ENCODE measurements at places on chromosomes 2 and 18. TPM values are rescaled to one million over a fixed set of nuclear protein-coding genes. Genes with fewer than 3 reads are reported as not detected.

Gene CFC1
- total RNA-seq = not detected

Gene ABCB6
- 23.2 TPM for total RNA-seq

Gene SERPINB12
- total RNA-seq = not detected

Gene TSPYL6
- not detected for total RNA-seq

DNA sequence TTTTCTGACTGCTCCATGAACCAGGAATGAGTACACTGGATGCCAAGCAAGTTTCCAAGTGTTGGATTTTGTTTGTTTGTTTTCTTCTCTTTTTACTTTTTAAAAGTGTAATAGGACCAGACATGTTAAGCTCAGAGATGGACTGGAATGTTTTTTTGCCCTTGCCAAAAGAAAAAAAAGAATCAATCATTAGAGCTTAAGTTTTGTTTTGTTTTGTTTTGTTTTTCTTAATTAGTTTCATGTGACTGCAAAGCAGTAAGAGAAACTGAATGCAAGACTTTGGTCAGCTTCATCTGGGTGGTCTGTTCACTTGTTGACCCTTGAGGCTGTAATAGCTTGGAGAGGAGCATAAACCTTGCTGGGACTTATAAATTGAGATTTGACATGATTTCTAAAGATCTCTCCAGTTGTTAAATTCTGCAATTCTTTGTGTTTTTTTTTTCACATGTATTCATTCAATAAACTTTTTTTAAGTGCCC, 42.4 kb upstream of the SLC1A4 start:
- H3K27me3 ChIP-seq = no peaks in the 10 kb centered on the region
- H3K27ac ChIP-seq = no peak overlapping the region
- H3K4me1 ChIP-seq = peaks cover 43% of the 10 kb centered on the region
- no peaks in the 10 kb centered on the region for H3K36me3 ChIP-seq

GRCh38 chr2:60608679-60609078, 55.2 kb upstream of the BCL11A start:
- H3K27ac ChIP-seq = no peak overlapping the region
- H3K4me3 ChIP-seq = no peak overlapping the region
- no peaks in the 10 kb centered on the region for H3K36me3 ChIP-seq

DNA sequence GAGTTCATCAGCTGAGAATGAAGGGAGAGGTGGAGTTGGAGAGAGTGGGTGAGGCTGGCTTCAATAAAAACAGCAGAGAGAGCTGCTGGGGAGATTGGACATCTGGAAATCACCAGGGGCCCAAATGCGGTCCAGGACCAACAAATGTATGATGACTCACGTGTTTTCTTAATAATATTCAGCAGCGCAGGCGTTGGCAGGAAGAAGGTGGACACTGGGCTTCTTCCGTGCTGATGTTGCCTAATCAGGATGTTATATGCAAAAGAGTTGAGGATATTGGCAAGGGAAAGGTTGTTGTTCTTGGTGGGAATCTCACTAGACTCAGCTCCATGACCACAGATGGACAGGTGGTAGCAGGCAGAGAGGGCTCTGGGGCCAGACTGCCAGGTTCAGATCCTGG, 12.8 kb upstream of the PLA2R1 start:
- H3K27ac ChIP-seq = no peak overlapping the region
- H3K27me3 ChIP-seq = no peaks in the 10 kb centered on the region
- no peaks in the 10 kb centered on the region for H3K4me1 ChIP-seq
- no peaks in the 10 kb centered on the region for H3K36me3 ChIP-seq
- DNase-seq = no peak
- no peak overlapping the region for H3K4me3 ChIP-seq

DNA sequence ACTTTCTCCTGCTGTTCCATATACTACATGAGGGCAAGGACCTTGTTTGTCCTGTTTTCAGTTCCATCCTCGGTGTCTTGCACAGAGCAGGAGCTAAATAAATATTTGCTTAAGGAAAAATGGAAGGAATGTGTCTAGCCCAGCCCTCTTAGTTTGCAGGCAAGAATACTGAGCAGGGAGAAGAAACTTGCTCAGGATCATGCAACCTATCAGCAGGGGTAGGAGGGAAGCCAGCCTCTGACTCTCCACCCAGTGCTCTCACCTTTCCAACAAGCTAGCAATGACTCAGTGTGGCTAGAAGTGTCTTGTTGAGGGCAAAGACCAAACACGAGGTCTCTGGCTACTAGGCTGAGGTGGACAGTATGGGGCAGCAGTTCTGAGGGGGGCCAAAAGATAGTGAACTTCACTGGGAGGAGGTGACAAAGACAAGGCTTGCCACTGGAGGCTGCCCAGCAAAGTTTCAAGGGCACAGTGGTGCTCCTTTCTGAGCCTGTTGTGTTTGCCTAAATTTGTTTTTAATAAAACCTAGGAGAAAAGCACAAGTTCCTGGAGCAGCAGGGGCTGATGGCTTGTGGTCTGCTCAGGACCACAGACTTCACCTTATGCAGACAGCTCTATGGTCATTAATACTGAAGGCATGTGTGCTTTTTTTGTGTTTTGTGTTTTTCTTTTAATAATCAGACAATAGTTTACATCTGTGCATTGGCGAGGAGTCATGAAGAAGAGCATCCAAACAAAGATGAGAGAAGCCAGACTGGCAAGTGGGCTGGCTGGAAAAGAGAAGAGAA, 49.1 kb upstream of the CTAGE1 start:
- H3K27ac ChIP-seq = no peak overlapping the region
- no peaks in the 10 kb centered on the region for H3K27me3 ChIP-seq
- no peak overlapping the region for H3K4me3 ChIP-seq
- no peak for DNase-seq
- H3K4me1 ChIP-seq = no peaks in the 10 kb centered on the region

DNA sequence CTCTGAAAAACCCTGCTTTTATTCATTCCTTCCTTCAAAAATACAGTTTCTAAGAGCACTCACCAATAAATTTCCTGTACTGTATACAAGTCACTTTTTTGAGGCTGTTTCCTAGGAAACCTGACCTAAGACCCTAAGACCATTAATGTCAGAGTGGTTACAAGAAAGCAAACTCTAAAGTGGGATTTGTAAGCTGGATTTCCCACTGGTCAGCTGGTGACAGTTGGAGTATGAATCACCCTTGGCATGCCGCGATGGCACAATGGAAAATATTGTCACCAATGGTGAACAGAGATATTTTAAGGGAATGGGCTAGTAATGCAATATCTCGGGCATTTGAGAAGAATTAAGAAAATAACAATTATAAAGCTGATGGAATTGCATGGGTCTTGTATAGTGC, 101.9 kb downstream of the COL3A1 start:
- no peak overlapping the region for H3K27ac ChIP-seq
- no peaks in the 10 kb centered on the region for H3K36me3 ChIP-seq
- H3K4me3 ChIP-seq = no peak overlapping the region
- DNase-seq = no peak
